CD8-positive, alpha-beta memory T cell (primary cell): ENCODE measurements at places on chromosomes 12 and 14.

DNA sequence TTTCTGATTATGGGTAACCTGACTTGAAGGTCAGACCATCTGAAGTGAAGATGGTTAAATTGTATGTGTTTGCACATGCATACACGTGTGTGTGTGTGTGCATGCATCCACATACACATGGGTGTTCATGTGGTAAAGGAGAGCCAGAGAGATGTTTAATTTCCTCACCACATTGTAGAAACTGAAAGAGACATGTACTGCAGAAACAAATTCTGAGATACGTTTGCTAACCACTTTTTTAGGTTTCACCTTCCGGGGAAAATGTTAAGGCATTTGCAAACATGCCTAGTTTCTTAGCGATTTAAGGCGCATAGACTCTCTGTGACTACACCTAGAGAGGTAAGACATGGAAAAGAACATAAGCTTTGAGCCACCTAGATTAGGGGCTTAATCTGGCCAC lies 362.9 kb downstream of the RAD51B start:
- no peak for DNase-seq

DNA sequence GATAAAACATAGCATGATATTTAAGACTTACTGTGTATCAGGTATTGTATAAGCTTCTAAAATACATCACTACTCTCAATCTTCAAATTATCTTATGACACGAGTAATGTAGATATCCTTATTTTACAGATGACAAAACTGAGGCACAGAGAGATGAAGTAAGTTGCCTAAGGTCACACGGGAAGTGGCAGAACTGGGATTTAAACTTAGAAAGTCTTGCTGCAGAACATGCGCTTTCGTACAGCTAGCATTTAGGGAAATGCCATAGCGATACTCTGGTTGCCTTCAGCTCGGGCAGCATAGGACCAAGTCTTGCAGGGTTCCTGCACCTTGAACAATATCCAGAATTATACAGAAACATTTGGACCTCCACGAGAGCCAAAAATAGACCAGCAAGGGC lies 162.4 kb downstream of the BRMS1L start:
- no peak for DNase-seq

DNA sequence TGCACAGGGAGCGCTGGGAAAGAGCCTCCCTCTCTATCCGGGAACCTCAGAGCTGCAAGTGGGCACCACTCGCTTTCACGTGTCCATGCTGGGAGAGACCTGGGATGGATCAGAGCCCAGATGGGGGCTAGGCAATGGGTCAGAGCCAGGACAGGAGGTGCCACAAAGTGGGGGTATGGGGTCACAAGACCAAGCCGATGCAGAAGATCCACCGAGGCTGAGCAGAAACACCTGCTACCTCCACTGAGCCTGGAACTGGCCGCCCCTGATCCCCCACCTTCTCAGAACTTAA lies 180.9 kb upstream of the SFSWAP start:
- no peak for DNase-seq

DNA sequence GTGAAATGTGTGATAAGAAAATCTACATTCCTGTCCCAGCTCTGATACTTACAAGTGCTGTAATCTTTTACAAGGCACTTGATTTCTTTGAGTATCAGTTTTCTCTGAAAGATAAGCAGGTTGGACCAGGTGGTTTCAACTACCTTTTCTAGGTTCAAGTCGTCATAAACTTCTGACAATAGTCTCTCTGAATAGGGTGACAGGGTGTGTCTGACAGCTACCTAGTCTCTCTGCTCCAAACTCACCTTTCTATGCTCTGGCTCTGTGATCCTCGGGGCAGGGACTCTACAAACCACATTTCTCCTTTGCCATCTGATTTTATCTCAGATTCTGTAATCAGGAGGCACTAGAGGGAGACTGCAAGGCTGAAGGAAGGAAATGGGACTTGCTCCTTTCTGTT lies 137.7 kb upstream of the SYT1 start:
- DNase-seq = no peak

- DNase-seq = no peak
Measured at GRCh38 chr12:64991121-64991611, 129.9 kb downstream of the WIF1 start.

DNA sequence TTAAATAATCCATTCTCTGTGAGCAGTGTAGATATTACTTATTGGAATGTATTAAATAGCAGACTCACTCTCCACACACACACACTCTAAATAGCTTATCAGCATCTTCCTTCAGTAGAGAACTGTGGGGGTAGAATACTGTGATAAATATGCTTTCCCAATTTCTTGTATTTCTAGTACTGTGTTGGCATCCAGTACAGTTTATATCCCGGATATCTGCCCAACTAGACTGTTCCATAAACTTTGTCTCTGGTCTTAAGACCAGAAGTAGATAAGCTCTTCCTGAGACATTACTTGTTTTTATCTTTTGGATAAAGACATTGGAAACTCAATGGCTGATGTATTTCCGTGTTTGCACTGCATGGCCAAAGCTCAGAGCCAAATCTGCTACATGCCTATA lies 136.2 kb upstream of the PDZRN4 start:
- no peak for DNase-seq

GRCh38 chr12:121568971-121569751 lies 11.7 kb downstream of the KDM2B start:
- no peak for DNase-seq
